Stimulated activated CD4-positive, alpha-beta T cell treated with anti-CD3 and anti-CD28 coated beads, TNF-alpha, amount 100 ng/mL, for 1 hour (primary cell): ENCODE measurements at places on chromosomes 4 and X.

DNA sequence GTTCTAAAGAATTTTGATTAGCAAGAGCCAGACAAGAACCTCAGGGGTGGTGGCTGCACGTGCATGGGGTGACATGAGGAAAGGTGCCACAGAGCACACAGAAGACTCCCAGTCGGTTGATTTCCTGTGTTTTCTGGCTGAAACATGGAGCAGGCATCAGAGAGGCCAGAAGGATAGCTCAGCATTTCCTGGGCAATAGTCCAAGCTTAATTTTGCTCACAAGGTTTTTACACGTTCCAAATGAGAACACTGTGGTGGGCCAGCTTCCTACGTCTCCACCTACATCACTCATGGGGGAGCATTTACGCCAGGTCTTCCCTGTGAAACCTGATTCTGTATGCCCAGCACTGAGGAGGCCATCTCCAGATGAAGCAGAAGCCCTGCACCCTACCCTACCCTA is 212.5 kb upstream of the CLNK start:
- no peak for DNase-seq

- DNase-seq: no peak
These were observed 5.1 kb downstream of the AP1S2 start for GRCh38 chrX:15849555-15849954.

- no peak for DNase-seq
These were observed 19.0 kb upstream of the MAGEB2 start for GRCh38 chrX:30196322-30196721.

DNA sequence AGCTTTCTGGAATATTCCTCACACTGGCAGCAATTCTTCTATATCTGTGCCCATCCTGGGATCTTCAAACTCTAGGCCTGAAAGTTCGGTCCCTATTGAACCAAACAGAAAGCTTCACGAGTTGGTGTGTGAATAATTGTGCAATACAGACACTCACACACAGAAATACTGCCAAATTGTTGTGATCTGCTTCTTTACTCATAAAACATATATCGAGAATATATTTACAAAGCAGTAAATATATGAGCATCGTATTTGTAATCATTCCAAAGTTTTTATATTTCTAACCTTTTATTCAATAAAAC is 56.6 kb upstream of the BEX4 start:
- no peak for DNase-seq

- no peak for DNase-seq
These were observed 1.6 kb downstream of the PCDH10 start for GRCh38 chr4:133150486-133151340.

GRCh38 chrX:10597871-10598270 is 22.5 kb downstream of the MID1 start:
- DNase-seq: no peak

- DNase-seq: no peak
These were observed 38.4 kb upstream of the LAS1L start for GRCh38 chrX:65572971-65573370.

DNA sequence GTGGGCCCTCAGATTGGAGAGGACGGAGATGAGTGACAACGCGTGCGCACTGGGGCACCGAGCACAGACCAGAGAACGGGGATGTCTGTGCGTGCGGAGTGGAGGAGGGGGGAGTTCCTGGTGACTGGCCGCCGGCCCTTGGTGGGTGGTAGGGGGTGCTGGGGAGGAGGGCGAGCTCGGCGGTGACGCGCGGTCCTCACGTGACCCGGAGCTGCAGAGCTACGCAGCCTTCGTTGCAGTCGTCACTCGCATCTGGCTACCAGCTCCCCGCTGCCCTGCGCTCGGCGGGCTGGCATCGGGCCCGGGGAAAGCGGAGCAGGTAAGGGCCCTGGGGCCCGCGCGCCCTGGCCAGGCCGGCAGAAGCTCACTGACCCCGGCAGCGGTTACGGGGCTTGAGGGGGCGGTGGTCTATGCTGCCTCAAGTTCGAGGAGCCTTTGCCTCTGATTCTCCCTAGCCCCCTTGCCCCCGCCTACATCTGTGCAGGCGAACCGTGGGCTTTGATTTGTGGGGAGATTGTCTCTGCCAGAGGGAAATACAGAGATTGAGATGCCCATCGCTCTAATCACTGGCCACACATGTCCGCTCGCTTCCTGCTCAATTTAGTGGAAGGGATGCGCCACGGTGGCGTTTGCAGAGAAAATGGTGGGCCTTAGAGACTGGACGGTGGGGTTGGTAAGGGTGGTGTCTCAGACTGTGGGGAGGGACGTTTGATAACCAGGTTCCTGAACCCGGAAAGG is at the start of gene ARMCX4:
Gene ARMCX4 (plus strand): TSS at position 245 of the 738 bp plus-strand sequence. CDS start 3,134 bp downstream, outside the sequence.
- DNase-seq: no peak

- no peak for DNase-seq
These were observed 214.6 kb upstream of the GALNT7 start for GRCh38 chr4:172953896-172954568.

GRCh38 chr4:45578874-45579273 is 545.0 kb downstream of the GABRG1 start:
- no peak for DNase-seq

- no peak for DNase-seq
These were observed 26.4 kb downstream of the CASP6 start for GRCh38 chr4:109676886-109677285.

GRCh38 chr4:175035905-175036304 is 117.7 kb downstream of the ADAM29 start:
- DNase-seq: no peak

GRCh38 chrX:22202251-22202650 is 70.5 kb upstream of the CBLL2 start:
- DNase-seq: no peak

- no peak for DNase-seq
These were observed 21.4 kb upstream of the PLCXD1 start for GRCh38 chrX:259692-260355.

DNA sequence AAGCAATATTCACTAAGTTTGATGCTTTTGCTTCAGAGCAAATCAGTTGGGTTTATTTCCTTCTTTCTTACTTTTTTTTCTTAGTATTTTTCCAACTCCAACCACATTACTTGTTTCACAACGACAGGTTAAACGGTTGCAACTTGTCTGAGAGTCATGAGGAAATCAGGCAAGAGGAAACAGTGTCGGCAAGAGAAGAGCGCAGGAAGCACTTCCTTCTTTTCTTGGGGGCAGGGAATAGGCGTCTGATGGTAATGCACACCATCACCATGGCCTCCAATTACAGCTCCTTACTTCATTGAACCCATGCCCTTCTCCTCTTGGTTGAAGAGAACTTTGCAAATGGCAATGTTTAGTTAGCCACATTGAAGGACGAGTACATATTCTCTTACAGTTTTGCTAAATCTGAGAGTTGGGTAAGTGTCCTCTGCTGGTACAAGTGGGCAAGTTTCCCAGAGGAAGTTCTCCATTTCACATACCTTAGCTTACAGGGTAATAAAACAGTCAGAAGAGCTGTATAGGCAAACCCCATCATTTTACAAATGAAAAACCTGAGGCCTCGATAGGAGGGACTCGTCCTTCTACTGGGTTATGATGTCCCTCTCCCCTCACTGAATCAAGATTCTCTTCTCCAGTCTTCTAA is 8.3 kb upstream of the CXCL8 start:
- no peak for DNase-seq

- no peak for DNase-seq
These were observed 58.9 kb upstream of the NXF3 start for GRCh38 chrX:103151799-103152198.

DNA sequence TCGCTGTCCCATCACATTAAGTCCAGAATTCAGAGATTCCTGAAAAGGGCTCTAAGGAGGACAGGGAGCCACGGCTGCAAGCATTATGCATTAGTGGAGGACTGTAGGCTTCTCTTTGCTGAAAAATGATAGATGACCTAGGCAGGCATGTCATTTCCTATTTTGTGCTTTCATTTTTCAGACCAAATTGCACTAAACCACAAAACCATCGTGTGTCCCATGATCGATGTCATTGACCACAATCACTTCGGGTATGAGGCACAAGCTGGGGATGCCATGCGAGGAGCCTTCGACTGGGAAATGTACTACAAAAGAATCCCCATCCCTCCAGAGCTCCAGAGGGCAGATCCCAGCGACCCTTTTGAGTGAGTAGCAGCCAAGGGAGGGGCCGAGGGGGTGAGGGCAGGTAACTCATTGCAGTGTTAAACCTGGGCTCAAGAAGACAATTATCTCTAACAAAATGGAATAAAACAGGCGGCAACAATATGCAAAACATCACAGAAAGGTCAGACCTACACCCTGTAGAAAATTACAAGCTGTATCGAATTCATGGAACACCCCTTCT is 355.2 kb upstream of the GALNT7 start:
- DNase-seq: no peak

- no peak for DNase-seq
These were observed 96.8 kb downstream of the PDLIM5 start for GRCh38 chr4:94548571-94548970.
